Thyroid gland (tissue), 4 donors: ENCODE measurements at places on chromosomes 1 and 21. TPM values are rescaled to one million over a fixed set of nuclear protein-coding genes. Genes with fewer than 3 reads are reported as not detected.

KRTAP19-3 gene
- not detected for total RNA-seq

NUCKS1 gene
- 237 TPM for total RNA-seq

DEPDC1 gene
- not detected for total RNA-seq

FAM151A gene
- total RNA-seq = not detected

C1orf167 gene
- not detected for total RNA-seq

TEX38 gene
- total RNA-seq = 2.1 TPM
